Transverse colon (tissue), 4 donors: ENCODE measurements at places on chromosomes 5 and 9. TPM values are rescaled to one million over a fixed set of nuclear protein-coding genes. Genes with fewer than 3 reads are reported as not detected.

Gene NSUN2
- 62.1 TPM for total RNA-seq

Gene SLC4A9
- total RNA-seq = not detected

Gene STXBP1
- total RNA-seq = 13.7 TPM

Gene PIK3R1
- total RNA-seq = 65.9 TPM

- DNase-seq = no peak
- no peak overlapping the region for H3K27ac ChIP-seq
- H3K4me1 ChIP-seq = no peaks in the 10 kb centered on the region
- H3K36me3 ChIP-seq = no peaks in the 10 kb centered on the region
Observed at GRCh38 chr9:92726971-92727715, 37.5 kb downstream of the BICD2 start.

DNA sequence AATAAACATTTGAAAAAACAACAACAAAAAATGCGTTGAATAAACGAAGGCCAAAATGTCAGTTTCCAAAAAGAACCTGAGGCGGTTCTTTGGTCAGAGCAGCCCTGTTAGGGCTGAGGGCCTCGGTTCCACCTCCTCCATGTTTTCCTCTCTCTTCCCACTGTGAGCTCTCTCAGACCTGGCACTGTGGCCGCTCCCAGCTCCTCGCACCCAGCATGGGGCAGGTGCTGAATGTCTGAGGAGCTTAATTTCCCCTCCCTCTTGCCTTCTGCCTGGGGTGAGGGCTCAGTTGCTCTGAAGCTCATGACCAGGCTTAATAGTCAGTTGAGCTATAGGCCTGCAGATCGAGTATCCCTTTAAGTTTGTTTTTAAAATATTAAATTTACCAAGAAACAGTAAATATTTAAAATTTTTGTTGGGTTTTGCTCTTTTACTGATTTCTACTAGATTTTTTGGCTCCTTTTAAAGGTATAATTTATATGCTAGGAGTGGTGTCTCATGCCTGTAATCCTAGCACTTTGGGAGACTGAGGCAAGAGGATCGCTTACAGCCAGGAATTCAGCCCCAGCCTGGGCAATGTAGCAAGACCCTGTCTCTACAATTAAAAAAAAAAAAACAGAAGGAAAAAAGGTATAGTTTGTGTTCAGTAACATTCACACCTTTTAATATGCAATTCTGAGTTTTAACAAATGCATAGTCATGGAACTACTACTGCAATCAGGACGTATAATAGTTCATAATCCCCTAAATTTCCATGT, 28.1 kb downstream of the DAPK1 start:
- H3K27me3 ChIP-seq = no peaks in the 10 kb centered on the region
- no peak overlapping the region for H3K27ac ChIP-seq
- no peaks in the 10 kb centered on the region for H3K36me3 ChIP-seq
- H3K4me1 ChIP-seq = peaks cover 8% of the 10 kb centered on the region

- H3K27me3 ChIP-seq = no peaks in the 10 kb centered on the region
- H3K27ac ChIP-seq = no peak overlapping the region
- H3K4me3 ChIP-seq = no peak overlapping the region
- H3K4me1 ChIP-seq = no peaks in the 10 kb centered on the region
- no peak for DNase-seq
Observed at GRCh38 chr9:86741311-86742208, 205.7 kb downstream of the GAS1 start.

- no peaks in the 10 kb centered on the region for H3K36me3 ChIP-seq
- no peaks in the 10 kb centered on the region for H3K4me1 ChIP-seq
- H3K27me3 ChIP-seq = peaks cover 3% of the 10 kb centered on the region
- H3K4me3 ChIP-seq = no peak overlapping the region
Observed at GRCh38 chr9:111621895-111622480, 9.1 kb upstream of the DNAJC25 start.

GRCh38 chr9:136698635-136699246, 11.5 kb upstream of the AGPAT2 start:
- H3K36me3 ChIP-seq = no peaks in the 10 kb centered on the region
- no peak overlapping the region for H3K27ac ChIP-seq
- H3K4me1 ChIP-seq = peaks cover 20% of the 10 kb centered on the region
- DNase-seq = no peak
- no peak overlapping the region for H3K4me3 ChIP-seq
- peaks cover 34% of the 10 kb centered on the region for H3K27me3 ChIP-seq

DNA sequence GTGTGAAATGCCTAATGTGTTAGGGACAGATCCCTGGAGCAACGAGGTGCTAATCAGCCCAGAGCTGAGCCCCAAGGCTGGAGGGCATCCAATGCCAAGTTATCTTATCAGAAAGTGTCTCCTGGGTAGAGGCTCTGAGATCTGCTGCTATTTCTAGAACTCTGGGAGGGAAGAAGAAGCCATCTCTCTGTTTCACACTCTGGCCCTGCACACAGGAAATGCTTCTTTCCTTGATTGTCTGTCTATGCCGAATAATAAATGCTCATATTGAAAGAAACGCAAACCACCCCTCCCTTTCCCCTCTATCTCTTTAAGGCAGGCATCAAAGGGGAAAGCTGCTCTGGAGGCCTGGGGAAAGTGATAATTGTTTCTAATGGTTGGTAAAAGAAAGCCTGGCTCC, 166.7 kb downstream of the PAPPA start:
- H3K4me1 ChIP-seq = no peaks in the 10 kb centered on the region
- H3K27me3 ChIP-seq = no peaks in the 10 kb centered on the region
- H3K27ac ChIP-seq = no peak overlapping the region

DNA sequence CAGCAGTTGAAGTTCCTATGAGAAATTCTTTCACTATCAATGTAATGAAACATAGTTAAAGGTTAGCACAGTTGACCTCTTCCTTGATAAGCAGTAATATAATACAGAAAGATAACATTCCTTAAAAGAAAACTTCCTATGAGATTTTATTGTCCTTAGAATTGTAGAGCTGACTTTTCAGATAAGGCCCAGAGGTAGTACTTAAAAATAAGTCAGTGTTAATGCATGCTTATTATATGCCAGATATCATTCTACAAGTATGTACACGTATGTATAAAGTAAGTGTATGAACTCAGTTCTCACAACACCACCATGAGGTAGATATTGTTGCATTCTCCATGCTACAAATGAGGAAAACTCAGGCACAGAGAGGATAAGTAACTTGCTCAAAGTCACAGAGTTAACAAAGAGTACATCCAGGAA, 15.3 kb downstream of the AP3S1 start:
- no peak overlapping the region for H3K4me3 ChIP-seq
- peaks cover 20% of the 10 kb centered on the region for H3K4me1 ChIP-seq
- no peak for DNase-seq
- H3K27ac ChIP-seq = no peak overlapping the region
- no peaks in the 10 kb centered on the region for H3K27me3 ChIP-seq

DNA sequence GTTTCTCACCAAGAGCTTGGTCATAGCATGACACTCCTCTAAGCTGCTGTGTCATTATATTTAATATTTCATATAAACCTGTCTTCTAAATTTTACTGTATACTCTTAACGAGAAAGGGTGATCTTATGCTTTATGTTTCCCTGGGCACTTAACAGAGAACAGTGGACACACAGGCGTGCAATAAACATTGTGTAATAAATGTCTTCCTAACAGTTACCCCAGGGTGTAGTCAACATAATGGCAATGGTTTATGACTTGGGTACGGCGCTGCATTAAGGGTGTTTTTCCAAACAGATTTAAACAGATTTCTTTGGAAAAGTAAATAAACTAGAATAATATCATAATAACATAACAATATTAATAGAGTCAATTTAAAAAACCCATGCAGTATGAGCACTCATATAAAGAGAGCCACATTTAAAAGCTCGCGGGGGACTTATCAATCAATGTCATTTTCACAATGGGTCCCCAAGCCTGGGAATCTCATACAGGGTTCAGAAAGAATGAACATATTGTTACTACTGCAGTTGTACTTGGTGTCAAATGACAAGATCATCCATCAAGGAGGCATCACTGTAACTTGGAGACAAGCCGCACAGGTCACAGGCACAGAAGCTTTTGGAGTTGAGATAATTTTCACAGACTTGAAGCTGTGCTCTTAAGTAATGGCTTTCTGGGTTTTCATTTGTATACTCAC, 376.4 kb downstream of the CTNND2 start:
- no peak overlapping the region for H3K4me3 ChIP-seq
- no peak overlapping the region for H3K27ac ChIP-seq
- H3K36me3 ChIP-seq = no peaks in the 10 kb centered on the region
- DNase-seq = no peak

DNA sequence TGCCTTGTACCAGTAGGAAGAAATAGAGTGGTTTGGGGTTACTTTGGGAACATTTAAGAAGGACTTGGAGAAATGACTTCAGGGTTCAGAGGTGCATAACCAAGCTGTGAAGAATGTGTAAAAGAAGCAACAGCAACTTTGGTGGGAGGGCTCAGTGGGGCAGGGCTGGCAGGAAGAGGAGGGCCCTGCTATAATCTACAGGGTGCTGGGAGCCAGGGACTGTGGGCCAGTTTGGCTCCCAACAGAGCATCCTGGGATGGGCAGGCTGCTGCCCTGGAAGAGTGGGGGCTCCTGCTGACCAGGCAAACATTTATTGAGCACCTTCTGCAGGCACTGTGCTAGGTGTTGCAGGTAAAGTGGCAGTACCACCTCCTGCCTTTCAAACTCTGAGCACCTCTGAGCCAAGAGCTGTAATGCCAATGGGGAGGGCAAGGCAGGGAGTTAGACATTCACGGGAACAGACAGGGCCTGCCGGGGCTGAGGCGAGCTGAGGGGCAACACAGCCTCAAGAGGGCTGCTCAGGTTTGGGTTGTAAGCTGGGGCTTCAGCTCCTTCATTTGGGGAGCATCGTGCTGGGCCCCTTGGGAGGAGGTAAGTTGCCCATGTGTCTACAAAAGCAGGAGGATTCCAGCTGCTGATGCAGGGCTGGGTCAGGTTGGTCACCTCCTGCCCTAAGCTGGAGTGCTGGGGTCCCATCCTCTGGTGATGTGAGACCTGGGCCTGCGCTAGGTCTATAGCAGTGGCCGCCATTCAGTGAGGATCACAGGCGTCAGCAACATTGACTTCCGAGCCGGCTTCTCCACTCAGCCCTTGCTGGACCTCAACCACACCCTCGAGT, 30.6 kb downstream of the HMCN2 start:
- no peak for DNase-seq
- H3K27me3 ChIP-seq = peaks cover under 1% of the 10 kb centered on the region
- H3K4me3 ChIP-seq = no peak overlapping the region
- no peaks in the 10 kb centered on the region for H3K4me1 ChIP-seq
- no peak overlapping the region for H3K27ac ChIP-seq

DNA sequence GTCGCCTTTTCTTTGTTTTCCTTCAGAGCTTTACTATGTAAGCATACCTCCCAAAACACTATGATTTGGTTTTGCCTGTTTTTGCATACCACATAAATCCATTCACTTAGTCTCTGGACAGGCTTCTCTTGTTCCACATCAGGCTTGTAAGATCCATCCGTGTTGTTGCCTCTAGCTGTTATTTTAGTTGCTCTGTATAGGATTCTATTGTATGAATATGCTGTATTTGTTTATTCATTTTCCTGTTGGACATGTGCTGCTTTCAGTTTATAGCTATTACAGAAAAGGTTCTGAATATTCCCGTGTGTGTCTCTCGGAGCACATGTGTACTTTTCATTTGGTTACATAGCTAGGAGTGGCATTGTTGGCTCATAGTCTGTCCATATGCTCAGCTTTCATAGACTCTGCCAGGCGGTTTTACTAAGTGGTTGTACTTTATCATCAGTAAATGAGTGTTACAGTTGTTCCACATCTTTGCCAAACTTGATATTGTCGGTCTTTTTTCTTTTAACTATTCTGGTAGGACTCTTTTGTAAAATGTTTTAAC, 41.8 kb downstream of the NUP214 start:
- no peaks in the 10 kb centered on the region for H3K27me3 ChIP-seq
- no peak overlapping the region for H3K4me3 ChIP-seq
- H3K4me1 ChIP-seq = peaks cover 10% of the 10 kb centered on the region
- H3K36me3 ChIP-seq = peaks cover 31% of the 10 kb centered on the region

DNA sequence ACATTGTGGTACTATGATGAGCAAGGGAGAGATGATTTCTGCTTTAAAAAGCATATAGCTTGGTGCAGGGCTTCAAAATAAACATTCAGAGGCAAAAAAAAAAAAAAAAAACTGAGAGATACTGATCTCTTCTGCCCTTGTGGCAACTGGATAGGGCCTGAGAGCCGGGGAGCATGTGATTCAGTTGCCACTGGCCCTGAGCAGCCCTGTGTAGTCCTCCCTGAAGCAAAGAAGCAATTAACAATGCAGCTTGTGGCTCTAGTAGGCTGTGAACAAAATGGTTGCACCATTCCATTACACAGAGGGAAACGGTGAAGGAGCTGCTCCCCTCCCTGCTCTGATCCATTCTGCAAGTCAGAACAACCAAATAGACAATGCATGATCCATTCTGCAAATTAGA, 347.5 kb upstream of the DAB2 start:
- no peak overlapping the region for H3K27ac ChIP-seq
- no peaks in the 10 kb centered on the region for H3K36me3 ChIP-seq
- no peak for DNase-seq

DNA sequence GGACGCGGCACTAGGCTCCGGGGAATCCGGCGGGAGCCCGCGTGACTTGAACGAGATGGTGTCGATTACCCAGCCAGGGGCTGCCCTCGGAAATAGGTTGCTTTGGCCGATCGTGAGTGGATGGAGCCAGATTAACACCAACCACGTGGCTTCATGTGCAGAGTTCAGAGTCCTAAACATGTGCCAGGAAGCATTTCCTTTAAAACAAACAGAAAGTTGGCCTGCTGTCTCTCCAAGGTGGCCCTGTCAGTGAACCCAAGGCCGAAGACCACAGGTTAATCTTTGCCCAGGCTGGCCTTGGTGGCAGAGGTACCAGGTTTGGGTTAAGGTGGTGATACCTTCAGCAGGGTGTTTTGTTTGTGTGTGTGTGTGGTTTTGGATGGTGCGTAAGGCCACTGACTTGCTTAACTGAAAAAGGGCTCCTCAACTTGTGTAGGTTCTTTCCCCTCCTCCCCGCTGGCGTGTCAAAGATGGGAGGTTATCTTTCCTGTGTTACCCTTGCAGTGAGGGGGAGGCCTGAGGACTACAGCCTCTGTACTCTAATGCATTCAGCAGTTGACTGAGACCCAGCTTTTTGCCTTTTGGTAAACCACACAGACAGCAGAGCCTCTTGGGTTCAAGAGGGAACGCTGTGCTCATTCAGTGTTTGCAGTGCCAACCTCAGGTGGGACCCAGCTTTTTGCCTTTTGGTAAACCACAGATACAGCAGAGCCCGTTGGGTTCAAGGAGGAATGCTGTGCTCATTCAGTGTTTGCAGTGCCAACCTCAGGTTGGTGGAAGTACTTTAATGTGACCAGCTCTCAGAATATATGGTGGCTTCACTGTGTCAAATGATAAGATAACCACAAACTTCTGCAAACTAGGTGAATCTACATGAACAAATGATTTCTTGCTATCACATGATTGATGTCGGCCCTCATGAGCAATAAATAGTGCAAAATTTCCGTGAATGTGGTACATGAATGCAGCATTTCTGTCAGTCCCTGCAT, 1.4 kb downstream of the IQGAP2 start:
- peaks cover 7% of the 10 kb centered on the region for H3K4me1 ChIP-seq
- no peaks in the 10 kb centered on the region for H3K36me3 ChIP-seq
- H3K27me3 ChIP-seq = no peaks in the 10 kb centered on the region
- peak overlapping the region; percentile 6 for H3K4me3 ChIP-seq
- DNase-seq = no peak
- H3K27ac ChIP-seq = peak overlapping the region; percentile 94
